ENCODE measurements at places on chromosomes 4 and X.

- DNase-seq: no peak
Measured at GRCh38 chrX:114924423-114924822, 93.0 kb downstream of the IL13RA2 start.

DNA sequence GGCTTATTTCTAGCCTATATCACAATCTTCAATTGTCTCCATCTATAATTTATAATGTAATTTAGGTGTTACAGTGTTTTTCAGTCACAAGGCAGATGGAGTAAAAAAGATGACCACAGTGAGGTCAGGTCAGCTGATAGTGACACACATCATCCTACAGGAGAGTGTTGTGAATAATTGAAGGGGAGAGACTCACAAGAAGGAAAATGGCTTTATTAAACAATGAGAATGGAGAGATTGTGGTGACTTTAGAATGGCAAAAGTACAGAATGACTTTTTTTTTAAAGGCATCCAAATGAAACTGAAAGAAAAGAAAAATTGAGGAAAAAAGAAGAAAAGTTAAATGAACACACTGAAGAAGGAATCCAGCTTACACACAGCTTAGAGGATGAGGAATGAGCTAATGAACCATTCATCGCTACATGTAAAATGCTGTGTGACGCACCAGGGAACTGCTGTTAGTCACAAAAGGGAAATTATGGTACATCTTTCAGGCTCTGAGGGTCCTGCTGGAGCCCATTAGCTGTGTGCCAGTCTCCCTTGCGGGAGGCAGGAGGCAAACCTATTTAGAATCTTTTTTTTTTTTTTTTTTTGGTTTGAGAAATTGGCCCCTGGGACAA is 56.6 kb downstream of the SPRY1 start:
- no peak for DNase-seq

GRCh38 chr4:125392694-125393093 is 77.9 kb downstream of the FAT4 start:
- DNase-seq: no peak

GRCh38 chrX:148459343-148459742 is 41.1 kb upstream of the AFF2 start:
- no peak for DNase-seq

GRCh38 chr4:146261041-146261440 is 46.7 kb downstream of the REELD1 start:
- no peak for DNase-seq

DNA sequence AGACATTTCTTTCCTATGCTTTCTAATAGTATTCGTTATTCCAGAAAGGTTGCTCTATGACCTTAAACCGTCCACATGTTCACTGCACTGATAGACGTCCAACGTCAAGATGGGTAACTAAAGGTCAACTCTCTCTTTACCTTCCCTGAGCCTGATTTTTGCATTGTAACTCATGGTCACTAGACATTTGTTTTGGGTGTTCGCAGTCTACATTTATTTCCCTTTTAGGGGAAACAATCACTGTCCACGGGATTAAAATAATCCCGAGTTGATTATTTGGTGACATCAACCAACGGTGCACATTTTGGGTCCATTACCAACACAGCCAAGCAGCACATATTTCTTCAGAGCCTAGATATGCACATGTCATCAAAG is 540 bp upstream of the HADH start:
- DNase-seq: no peak

DNA sequence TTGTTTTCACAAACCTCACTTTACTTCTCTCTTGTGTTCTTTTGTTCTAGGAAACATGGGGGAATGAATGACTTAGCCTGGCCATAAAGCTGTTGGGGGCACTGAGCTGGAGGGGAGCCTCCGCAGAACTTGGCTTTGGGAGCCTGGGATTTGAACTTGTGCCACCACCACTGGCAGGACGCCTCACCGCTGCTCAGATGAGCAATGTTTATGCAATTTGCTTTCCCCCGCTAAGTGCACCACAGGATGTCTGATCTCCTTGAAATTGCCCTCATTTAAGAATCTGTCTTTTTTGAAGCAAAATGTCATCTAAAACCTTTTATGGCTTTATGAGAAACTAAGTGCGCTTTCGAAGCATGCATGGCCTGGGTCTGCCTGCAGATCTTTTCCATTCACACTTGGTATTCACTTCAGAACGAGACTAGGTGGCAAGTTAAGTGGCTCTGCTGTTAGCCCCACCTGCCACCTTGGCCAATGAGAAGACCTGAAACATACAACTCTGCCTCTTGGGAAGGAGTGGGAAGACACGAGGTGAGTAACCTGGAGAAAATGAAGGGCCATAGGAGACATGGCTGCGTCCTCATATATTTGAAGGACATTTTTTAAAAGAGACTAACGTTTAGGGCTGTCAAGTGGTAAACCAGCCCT is 119.3 kb downstream of the LDB2 start:
- no peak for DNase-seq

- peak; percentile 46 for DNase-seq
Measured at GRCh38 chr4:72302981-72303704, 265.9 kb downstream of the ADAMTS3 start.

- no peak for DNase-seq
Measured at GRCh38 chrX:13419918-13420317, 100.1 kb upstream of the ATXN3L start.

Data from small intestine (tissue), 16 donors.